NCI-H2029 (cell line): ENCODE measurements at places on chromosomes 7 and 10.

- no peak for DNase-seq
Observed at GRCh38 chr7:123901101-123901500, 23.9 kb upstream of the SPAM1 start.

- no peak for DNase-seq
Observed at GRCh38 chr7:301291-302053, 11.5 kb downstream of the FOXL3 start.

DNA sequence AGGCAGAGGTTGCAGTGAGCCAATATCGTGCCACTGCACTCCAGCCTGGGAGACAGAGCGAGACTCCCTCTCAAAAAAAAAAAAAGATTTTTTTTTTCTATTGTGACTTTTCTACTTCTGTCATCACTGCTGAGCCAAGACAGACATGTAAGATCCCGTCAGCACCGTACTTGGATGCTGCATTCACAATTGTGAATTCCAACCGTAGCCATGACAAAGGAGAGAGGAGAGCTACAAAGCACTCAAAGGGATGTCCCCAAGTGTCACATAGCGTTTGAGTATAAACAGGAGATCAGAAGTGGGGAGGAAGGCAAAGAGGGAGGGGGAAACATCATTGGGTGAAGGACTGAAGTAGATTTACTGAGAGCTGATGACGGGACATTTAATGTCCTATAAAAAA lies 144.2 kb downstream of the PRPF18 start:
- no peak for DNase-seq

DNA sequence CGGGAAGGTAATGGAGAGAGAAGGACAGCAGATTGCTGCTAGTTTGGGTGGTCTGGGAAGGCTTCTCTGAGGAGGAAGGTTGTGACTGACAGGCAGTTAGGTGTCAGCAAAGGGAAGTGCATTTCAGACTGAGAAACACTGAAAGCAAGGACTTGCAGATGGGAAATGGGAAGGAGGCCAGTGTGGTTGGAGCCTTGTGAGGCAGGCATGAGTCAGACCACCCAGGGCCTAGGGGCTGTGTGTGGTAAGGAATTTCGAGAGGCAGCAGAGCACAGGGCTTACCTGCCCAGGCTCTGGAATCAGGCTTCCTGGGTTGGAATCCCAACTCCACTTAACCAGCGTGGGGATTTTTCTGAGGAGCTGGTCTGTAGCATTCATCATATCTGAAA lies 53.5 kb downstream of the NRF1 start:
- no peak for DNase-seq

- no peak for DNase-seq
Observed at GRCh38 chr10:15997313-15997712, 137.0 kb upstream of the MINDY3 start.

DNA sequence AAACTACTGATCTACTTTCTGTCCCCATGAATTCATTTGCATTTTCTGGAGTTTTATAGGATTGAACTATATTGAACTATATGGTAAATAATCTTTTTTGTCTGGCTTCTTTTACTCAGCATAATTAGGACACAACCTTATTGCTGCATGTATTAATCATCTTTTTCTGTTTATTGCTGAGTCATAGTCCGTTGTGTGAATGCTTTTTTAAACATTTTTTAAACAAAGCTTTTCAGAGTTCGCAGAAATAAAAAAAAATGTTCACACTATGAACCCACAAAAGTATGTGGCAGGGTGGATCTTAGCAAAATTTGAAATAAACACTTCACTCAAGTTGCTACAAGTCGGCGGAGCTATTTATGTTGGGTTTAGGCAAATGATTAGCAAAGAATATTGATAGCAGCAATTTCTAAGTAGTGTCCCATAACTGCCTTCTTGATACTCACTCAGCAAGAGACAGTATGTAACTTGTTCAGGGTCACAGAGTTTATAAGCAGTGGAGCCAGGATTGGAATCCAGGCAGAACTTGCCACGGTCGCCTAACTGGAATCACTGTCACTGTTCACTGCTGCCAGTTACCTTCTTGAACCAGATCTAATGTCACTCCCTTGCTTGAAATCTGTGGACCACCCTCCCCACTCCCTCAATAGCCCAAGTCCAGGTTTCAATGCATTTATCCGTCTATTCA lies 5.6 kb downstream of the CH25H start:
- no peak for DNase-seq
